ENCODE measurements at places on chromosomes 7 and 10.
A peak's percentile ranks its signal among the peaks of the same experiment; 100 is the strongest.

GRCh38 chr10:113138937-113139585 is 189.0 kb downstream of the TCF7L2 start:
- DNase-seq, result no peak

DNA sequence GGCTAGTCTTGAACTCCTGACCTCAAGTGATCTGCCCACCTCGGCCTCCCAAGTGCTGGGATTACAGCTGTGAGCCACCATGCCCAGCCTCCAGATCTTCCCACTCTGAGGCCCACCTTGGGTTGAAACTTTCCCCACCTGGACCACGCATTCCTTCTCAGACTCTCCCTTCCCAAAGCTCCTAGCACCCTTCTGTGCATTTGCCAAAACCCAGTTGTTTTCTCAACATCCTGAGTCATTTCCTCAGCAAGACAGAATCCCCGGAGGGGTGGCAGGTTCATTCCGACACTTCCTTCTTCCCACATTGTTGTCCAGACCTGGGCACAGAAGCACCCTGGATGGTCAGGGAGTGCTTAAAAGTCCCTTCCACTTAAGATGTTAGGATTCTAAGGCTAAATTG is 28.9 kb downstream of the BAG3 start:
- no peak for DNase-seq

GRCh38 chr7:15932318-15932717 is 245.8 kb upstream of the MEOX2 start:
- no peak for DNase-seq

- DNase-seq, result no peak
Observed at GRCh38 chr7:13016036-13016581, 328.7 kb downstream of the ARL4A start.

GRCh38 chr7:26061678-26062603 is 90.1 kb upstream of the NFE2L3 start:
- peak; percentile 93 for DNase-seq

DNA sequence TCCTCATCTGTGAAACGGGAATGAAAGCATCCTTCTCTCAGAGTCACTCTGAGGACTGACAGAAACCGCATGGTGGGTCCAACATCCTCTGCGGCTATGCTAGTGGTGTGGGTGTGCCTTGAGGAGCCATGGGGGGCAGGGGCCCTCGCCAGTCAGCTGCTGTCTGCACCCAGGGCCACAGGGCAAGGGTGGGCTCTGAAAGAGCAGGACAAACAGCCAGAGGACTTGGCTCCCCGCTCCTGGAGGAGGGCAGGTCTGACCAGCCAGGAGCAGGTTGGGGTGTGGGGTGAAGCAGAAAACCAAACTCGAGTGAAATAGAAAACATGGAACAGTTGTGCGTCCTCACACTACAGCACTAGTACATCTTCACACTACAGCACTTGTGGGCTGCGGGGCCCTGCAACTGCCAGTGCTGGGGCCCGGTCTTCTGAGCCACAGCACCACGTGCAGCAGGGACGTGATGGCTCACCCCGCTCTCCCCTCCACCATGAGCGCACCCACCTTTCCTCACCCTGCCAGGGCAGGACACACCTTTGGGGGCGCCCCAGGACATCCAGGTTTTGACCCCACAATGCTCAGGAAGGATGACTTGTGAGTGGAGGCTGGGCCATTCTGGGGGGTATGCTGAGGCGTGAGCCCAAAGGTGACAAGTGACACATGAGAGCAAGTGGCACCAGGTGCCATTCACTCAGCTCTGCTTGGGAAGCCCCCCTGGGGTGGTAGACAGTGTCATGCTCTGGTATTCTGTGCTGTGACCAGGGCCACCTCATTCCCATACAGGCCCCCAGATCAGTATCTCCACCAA is 96.1 kb upstream of the RET start:
- no peak for DNase-seq

DNA sequence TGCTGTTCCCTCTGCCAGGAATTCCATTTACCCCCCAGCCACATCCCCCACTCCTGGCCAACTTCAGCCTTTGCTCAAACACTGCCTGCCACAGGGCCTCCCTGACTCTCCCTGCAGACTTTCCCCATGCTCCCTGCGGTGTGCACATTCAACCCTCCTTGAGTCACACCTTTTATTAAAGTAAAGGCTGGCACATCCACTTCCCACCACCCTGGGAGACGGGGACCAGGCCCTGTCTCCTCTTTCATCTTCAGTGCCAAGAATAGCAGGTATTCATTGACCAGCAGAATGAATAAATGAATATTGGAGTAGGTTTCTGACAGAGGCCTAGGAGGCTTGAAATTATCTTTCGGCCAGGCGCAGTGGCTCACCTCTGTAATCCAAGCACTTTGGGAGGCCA is 91.4 kb downstream of the GRK5 start:
- no peak for DNase-seq

- no peak for DNase-seq
Observed at GRCh38 chr7:81186691-81187090, 267.8 kb upstream of the SEMA3C start.

DNA sequence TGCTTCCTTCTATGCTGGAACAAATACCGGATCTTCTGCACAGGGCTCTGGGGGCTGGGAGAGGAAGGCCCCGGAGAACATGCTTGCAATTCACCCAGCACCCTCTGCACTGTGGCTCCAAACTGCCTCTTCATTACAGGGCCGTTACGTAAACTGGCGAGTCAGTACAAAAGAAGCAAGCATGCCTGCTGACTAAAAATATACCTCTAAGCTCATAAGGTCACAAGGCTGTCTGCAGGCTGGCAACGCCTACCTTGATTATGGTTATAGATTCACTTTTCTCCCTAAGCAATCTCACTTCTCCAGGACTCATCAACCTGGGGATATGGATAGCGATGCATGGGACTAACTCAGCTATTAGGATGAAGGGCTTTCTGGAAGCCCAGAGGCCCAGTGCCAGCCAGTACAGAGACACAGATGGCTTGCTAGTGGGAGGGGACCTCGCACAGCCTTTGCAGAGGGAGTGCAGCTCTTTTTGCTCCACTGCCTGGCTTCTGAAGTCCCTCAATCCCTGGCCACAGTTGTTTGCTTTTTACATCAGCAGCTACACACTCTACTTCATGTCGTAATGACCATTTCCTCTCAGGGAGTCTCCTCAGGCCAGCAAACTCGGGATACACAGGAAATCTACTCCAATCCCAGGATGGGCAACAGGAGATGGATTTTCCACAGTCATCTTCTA is 96.1 kb downstream of the SH3PXD2A start:
- DNase-seq, result no peak

- no peak for DNase-seq
Observed at GRCh38 chr10:28561531-28561930, 28.6 kb downstream of the WAC start.

GRCh38 chr7:133705596-133705995 is 421.5 kb upstream of the LRGUK start:
- no peak for DNase-seq

- no peak for DNase-seq
Observed at GRCh38 chr7:356691-357462, 66.9 kb downstream of the FOXL3 start.

DNA sequence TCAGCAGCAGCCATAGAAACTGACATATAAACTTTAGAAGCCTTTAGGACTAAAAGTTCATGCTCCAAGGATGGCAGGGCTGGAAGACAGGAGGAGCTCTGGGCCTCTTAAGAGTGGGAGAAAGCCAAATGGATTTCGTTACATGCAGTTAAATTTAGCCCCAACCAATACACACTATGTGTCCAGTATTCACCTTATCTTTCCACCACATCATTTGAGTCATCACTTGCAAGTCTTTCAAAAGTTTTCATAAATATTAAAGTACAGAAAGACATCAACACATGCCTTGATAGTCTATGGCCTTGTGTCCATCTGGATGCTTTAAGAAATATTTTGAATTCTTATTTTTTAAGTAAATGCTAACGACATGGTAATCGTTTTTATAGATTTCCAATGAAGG is 392.4 kb upstream of the LRRN3 start:
- no peak for DNase-seq

GRCh38 chr10:63164166-63164623 is 31.1 kb downstream of the NRBF2 start:
- DNase-seq, result no peak

DNA sequence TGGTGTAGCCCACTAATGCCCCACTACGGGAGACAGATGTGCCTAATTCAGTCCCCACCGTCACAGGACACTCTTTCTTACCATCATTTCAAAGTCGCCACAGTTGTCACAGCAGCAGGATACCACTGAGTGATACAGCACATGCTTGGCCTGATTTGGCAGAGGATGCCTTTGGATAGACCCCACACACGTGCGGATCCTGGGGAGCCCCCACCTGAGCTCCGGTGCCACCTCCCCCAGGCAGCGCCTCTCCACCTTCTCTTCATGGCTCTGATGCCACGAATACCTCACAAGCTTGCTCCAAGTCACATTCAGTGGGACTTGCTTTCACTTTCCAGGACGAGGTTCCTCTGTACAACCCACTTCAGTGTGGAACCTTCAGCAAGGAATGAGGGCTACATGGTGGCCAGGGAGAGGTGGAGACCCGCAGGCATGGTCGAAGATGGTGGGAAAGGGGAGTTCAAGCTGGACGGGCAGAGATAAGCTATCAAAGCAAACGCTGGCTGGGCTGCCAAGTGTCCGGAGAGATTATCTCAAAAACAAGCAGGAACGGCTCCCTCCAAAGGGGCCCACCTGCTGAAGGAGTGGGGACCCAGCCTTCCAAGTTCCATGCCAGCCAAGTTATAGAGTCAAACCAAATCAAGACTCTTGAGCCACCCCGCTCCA is 107.4 kb downstream of the ZRANB1 start:
- DNase-seq, result no peak

- no peak for DNase-seq
Observed at GRCh38 chr7:78323118-78323517, 524.5 kb downstream of the PHTF2 start.
